RKO (cell line): ENCODE measurements at places on chromosomes 1 and 21.

DNA sequence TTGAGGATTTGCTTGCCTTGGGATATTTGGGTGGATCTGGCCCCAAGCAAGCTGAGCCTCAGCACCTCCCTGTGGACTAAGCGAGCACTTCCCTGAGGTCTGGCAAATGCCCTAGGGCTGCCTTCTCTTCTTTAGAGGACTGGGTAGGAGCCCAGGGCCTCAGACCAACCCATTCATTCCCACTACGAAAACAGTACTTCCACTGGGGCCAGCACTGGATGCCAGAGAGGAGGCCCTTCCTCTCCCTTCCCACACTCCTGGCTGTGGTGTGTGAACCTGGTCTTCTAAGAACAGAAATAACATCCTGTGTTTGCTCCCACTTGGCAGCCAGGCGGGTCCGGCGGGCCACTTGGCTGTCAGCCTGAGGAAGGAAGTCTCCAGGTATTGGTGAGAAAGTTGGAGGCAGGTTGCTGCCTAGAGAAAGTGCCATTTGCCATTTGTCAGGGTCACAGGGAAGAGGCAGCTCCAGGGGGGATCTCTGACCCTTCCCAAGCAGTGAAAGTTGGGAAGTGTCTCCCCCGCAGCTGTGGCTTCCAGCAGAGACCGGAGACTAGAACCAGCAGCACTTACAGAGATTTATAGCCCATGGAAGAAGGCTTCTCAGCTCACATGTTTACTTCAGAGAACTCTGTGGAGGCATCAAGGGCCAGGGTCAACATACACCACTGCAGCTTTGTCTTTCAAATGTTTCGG lies 323.5 kb downstream of the SIPA1L2 start:
- no peak for DNase-seq

DNA sequence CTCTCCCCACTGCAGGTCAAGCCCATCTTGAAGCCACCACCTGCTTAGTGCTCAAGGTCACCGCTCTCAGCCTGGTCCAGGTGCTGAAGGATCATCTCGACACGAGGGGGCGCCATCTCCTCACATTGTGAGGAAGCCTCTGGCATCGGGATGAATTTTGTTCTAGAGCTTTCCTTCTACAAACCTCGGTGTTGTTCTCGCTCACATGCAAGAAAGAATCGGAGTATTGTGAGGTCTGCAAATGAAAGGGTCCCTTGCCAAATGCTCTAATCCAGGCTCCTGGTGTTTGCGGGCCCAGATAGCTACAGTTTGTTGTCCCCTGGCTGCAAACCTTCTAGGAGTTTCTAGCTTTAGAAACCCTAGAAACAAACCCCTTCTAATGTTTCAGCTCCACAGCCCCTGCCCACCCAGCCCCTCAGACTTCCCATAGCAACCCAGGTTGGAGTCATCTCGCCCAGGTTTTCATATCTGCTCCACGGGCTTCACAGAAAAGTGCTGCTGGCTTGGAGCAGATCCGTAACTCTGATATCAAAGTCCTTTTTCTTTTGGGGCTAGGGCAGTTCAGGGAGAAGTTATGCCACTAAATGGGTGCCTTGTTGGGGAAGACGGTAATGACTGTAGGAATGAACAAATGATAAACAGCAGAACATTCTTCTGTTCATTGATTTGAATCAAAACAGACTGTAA lies 8.6 kb upstream of the ATP5PO start:
- peak; percentile 78 for DNase-seq

- DNase-seq = no peak
Observed at GRCh38 chr1:1593834-1594601, 5.9 kb downstream of the FNDC10 start.

GRCh38 chr1:242745079-242745478 lies 220.6 kb upstream of the PLD5 start:
- DNase-seq = no peak

DNA sequence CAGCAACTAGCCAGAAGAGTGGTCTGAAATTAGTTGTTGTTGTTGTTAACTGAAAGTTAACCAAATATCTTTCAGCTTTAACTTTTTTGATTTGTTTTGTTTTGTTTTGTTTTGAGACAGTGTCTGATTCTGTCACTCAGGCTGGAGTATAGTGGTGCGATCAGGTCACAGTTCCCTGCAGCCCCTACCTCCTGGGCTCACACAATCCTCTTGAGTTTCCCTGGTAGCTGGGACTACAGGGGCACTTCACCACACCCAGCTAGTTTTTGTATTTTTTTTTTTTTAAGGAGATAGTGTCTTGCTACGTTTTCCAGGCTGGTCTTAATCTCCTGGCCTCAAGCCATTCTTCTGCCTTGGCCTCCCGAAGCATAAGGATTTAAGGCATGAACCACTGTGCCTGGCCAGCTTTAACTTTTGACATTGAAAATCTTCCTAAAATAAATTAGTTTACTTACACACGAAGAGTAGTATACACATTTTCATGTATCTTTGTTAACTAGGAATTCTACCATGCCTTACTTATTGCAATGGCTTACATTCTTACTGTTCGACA lies 45.0 kb downstream of the GNG12 start:
- no peak for DNase-seq

GRCh38 chr1:205016075-205016474 lies 26.9 kb upstream of the CNTN2 start:
- DNase-seq = no peak

- no peak for DNase-seq
Observed at GRCh38 chr1:184424945-184425344, 38.1 kb downstream of the C1orf21 start.

DNA sequence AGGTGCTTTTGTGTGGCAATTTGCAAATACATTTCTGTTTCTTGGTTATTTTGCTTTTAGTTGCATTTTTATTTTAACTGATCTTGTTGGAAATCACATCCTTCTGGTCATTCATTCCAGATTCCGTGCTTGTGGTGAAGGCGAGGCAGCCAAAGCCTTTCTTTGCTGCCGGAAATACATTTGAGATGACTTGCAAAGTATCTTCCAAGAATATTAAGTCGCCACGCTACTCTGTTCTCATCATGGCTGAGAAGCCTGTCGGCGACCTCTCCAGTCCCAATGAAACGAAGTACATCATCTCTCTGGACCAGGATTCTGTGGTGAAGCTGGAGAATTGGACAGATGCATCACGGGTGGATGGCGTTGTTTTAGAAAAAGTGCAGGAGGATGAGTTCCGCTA lies 34.8 kb upstream of the CD101 start:
- DNase-seq = no peak
